Cerebellar nuclear complex (tissue), 1 donor: ENCODE measurements at places on chromosomes 16 and 17.

GRCh38 chr17:41777574-41778188 is 8.8 kb downstream of the JUP start:
- DNase-seq = no peak

GRCh38 chr17:30256756-30257506 is 21.4 kb upstream of the SLC6A4 start:
- no peak for DNase-seq

- no peak for DNase-seq
Observed at GRCh38 chr17:4747847-4748246, 8.1 kb upstream of the CXCL16 start.

- DNase-seq = no peak
Observed at GRCh38 chr16:53257001-53257400, 177.3 kb upstream of the RBL2 start.

DNA sequence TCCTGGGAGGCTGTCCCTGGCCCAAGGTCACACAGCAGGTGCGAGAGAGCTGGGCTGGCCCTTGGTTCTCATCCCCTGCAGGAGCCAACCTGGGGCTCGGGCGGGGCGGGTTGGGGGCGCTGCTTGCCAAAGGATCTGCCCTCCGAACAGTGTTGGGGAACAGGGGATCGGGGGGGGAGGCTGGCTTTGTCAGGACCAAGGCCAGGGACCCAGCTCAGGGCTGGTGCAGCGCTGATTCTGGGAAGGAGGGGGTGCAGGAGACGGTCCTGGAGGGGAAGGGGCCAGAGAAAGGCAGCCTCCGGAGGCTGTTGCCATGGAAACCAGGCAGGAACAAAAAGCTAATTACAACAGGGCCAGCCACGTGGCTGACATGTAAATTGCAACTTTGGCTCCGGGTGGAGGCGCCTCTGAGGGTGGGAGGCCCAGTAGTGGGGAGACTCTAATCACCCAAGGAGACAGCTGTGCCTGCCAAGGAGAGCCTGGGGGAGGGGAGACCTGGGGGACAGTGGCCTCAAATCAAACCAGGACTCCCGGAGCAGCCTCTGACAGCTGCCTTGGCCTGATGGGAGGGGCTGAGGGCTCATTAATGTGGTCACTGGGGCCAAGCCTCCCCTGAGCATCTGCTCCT is 1.3 kb downstream of the TUBB3 start:
- DNase-seq = no peak

- no peak for DNase-seq
Observed at GRCh38 chr17:49358641-49359247, 3.3 kb downstream of the ZNF652 start.

GRCh38 chr17:17042384-17042736 is at the start of gene MPRIP:
Gene MPRIP (plus strand): TSS chr17:17042457. CDS start chr17:17042849, 392 bp downstream.
- no peak for DNase-seq

DNA sequence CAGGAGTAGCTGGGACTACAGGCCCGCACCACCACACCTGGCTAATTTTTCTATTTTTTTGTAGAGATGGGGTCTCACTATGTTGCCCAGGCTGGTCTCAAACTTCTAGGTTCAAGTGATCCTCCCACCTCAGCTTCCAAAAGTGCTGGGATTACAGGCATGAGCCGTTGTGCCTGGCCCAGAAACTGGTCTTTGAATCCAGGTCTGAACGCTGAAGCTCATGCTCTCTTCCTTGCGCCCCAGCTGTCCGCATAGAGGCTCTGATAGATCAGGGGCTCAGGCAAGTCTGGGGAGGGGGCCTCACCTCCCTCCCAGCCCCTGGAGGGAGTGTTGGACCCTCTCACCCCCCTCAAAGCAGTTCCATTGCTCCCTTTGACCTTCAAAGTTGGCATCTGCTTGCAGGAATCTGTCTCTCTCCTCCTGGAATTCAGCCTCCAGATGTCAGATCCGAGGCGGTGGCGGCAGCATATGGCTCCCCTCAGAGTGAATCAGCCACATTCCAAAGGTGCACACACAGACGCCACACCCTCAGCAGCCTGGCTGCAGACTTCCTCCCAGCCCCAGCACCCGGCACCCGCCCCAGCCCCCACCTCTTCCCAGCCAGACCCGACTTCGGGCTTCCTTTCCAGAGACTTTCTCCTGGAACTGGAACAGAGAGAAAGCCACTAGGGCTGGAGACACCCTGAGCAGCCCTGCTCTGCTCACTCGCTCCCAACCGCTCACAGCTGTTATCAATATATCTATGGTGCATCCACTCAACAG is 16.9 kb upstream of the GLIS2 start:
- DNase-seq = no peak

DNA sequence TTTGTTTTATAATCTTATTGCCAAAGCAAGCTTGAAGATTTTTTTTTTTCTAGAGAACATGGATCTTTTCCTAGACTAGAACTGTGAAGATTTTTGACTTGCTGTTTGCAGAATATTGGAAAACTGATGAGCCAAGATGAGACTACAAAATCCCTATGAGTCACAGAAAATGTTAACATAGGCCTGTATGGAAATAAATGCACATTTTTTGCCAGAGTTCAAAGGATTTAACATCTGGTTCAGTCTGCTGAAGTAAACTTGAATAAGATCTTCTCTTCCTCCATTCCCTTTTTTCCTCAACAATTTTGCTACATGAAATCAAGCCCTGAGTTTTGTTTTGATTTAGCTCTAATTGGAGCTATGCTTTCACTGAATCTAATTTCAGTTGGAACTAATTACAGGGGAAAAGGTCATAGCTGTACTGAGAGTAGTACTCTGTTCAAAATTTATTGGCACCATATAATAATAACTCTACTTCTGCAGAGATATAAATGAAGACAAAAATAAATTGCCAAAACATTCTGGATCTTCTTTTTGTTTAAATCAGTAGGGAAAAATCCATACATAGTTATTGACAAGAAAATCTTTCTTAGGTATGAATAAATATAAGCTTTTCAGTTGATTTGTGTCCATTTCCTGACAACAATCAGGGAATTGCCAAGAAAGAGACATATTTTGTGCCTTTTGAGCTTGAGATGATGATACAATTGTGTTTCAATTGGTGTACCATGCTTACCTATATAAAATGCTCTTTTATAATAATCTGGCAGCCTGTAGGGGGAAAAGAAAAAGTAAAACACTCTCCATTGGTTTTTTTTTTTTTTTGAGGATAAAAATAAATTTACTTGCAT is 387.5 kb upstream of the GOT2 start:
- DNase-seq = no peak

DNA sequence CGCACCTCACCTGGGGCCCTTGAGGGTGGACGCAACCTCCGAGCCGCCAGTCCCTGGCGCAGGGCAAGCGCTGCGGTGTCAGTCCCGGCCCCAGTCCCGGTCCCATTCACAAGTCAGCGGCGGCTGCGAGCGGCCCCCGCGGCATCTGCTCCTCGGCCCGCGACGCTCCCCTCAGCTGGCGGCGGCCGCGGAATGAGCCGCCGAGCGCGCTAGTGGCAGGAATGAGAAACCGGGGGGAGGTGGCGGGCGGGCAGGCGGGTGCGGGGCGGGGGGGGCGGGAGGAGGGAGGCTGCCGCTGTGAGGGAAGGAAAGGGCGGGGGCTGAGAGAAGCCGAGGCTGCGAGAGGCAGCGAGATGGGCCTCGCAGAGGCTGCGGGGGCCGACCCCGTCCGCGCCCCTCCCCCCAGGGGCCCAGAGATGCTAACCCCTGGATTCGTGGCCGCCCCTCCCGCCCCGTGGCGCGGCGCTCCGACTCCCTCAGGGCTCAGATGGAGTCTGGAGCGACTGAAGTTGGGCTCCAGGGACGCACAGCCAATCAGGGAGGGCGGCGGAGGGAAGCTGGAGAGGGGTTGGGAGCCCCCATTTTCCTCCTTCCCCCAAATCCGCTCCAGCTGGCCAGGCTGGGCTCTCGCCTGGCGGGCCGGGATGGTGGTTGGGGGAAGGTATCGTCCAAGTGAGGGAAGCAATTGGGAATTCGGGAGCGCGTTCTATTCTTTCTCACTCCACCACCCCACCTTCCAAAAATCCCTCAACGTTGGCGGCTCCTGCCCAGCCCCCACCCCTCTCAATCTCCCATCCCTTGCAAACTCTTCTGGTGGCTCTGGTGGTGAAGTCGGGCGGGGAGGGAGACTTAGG is at the start of gene CDH11:
Gene CDH11 (minus strand): TSS at position 194 of the 854 bp plus-strand sequence. CDS start 117,194 bp downstream, outside the sequence.
- no peak for DNase-seq

- DNase-seq = no peak
Observed at GRCh38 chr16:101586-101985, 23.6 kb downstream of the MPG start.

GRCh38 chr16:2276368-2277195 is 8.7 kb upstream of the RNPS1 start:
- no peak for DNase-seq

GRCh38 chr16:51939378-51939871 is 607.5 kb downstream of the TOX3 start:
- no peak for DNase-seq

- no peak for DNase-seq
Observed at GRCh38 chr17:12917399-12917798, 100.4 kb downstream of the ELAC2 start.

DNA sequence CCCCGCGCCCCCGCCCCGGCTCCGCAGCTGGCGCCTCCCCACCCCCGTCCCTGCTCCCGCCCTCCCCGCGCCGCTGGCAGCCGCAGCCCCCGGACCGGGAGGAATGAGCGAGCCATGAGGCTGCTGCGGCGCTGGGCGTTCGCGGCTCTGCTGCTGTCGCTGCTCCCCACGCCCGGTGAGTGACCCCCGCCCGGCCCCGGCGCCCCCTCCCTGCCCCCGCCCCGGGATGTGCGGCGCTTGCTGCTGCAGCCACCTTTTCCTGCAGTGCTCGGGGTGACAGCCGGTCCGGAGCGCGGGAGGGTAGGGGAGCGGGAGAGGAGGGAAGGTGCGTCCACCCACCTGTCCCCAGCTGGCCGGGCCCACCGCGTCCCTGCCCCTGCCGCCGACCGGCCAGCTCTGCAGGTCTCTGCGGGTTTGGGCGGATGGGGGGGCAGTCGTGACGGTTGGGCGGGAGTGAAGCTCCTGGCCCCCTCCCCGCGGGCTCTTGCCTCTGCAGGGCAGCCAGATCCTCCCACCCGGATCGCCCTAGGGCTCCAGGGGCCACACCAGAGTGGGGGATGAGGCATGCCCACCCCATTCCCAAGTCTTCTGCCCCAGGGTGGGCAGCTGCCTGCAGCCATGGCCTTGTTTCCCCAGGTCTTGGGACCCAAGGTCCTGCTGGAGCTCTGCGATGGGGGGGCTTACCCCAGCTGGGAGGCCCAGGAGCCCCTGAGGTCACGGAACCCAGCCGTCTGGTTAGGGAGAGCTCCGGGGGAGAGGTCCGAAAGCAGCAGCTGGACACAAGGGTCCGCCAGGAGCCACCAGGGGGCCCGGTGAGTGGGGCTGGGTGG is 513 bp downstream of the ADAM11 start:
- no peak for DNase-seq

- no peak for DNase-seq
Observed at GRCh38 chr16:23206986-23207385, 24.4 kb downstream of the SCNN1G start.

DNA sequence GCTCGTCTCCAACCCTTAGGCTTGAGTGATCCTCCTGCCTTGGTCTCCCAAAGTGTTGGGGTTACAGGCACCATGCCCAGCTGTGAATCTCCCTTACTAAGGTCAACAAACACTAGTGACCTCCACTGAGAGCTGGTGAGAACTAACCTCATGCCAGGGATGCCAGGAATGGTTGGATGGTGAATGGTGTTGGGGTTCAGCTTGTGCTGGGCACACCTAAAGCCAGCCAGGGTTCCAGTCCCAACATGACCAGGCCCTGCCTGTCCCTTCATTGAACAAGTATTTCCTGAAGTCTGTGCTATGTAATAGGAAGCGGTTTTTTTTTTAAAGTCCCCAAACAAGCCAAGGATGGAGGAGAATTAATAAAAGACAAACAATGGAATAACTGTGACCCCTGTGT is 56.0 kb upstream of the TOB1 start:
- no peak for DNase-seq

DNA sequence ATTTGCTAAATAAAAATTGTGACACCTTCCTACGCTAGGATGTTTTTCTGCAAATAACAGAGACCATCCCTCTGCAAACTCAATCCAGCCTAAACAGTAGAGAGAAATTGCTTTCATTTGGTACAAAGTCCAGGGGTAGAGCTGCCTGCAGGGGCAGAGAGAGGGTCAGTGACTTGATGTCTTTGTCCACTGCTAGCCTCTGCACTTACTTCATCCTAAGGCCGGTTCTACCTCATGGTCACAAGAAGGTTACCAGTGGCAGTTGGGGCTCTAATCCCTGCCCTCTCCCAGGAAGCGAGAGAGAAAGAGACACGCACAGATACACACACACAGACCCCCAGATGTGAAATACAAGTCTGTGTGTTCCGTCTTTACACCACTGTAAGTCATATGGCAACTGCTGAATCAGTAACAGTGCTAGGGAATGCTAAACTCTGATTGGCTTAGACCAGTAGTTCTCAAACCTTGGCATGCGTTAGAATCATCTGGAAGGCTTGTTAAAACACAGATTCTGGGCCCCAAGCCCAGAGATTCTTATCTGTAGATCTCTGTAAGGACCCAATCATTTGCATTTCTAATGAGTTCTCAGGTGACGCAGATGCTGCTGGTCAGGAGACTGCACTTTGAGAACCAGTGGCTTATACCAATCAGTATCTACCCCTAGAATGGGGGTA is 13.1 kb upstream of the LPCAT2 start:
- no peak for DNase-seq
